ENCODE measurements at places on chromosomes 6 and 20.

DNA sequence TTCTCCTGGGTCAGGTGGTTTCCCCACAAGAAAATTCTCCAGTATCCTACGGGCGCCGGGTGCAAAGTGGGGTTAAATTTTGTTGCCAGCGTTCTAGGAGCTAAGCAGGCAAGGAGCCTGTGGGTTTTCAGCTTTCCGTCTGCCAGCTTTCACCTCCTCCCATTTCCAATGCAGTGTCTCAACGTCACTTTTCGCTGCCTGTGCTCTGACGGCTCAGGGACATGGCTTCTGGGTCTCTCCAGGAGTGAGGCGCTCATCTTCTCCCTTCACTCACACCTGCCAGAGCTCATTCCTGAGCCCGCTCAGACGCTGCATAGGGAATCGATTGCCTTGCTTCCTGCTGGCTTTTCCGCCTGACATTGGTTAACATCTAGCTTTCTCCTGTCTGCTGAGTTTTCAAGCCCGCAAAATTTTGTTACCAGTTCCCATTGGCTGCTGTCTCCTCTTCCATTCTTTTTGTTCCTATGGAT lies 7.3 kb upstream of the NAA20 start:
- DNase-seq = no peak

- no peak for DNase-seq
Observed at GRCh38 chr20:20363434-20363798, 4.5 kb upstream of the INSM1 start.

- peak; percentile 75 for DNase-seq
Observed at GRCh38 chr20:4592316-4593148, 129.2 kb upstream of the PRND start.

DNA sequence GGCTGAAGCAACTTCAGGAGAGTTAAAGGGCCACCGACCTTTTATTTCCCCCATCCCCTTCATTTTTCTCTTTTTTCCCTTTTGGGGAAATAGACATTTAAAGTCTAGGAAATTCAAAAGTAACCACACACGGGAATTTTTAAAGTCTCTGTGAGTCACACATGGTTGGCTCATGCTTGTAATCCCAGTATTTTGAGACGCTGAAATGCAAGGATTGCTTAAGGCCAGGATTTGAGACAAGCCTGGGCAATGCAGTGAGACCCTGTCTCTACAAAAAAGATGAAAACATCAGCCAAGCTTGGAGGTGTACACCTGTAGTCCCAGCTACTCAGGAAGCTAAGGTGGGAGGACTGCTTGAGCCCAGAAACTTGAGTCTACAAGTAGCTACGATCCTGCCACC lies 34.2 kb downstream of the KATNA1 start:
- no peak for DNase-seq

GRCh38 chr20:45304464-45304999 lies 2.1 kb upstream of the RBPJL start:
- no peak for DNase-seq

DNA sequence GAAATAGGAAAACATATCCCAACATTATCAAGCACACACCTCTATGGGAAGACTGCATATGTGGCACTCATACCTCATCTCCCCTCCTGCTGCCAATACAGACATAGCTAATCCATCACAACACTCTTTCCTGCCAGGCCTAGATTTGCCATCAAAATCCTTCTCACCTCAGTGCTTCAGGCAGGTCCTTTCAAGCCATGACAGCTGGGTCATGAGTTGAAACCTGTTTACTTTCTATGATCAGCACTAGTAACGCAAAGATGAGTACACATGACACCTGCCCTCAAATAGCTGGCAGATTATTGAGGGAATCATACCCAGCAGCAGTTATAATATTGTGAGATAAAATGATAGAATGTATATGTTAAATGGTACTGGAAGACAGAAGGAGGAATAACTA lies 183.1 kb downstream of the AIG1 start:
- DNase-seq = no peak

DNA sequence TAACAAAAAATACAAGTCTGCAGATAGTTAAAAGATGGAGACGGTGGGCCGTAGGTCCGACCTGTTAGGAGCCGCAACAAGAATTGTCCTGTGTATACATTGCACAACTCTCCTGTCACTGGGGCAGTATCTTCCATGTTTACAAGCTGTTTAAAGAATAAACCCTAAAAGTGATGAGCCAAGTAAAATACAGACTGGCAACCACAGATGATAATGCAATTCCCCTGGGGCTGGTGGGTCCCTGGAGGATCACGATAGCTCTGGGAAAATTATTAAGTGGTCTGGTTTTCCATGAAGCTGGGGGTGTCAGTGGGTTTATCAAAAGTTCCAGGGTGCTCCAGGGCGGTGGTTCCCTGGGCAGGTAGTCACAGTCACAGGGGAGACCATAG lies 8.1 kb upstream of the FAM50B start:
- no peak for DNase-seq

DNA sequence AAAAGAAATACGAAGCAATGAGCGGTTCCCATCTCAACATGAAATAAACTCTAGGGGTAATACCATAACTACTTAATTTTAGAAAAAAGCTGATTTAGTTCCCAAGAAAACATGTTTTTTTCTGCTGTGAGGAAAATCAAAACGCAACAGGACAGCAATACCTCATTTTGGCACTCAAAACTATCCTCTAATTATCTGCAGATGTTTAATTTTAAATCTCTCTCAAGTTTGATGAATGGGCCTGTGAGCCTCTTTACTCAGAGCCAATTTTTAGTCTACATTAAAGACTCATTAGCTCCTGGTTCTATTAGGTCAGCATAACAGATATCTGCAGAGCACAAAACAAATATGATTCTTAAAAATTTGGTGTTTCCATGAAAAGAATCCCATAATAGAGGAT lies 28.1 kb downstream of the RNF24 start:
- DNase-seq = no peak

DNA sequence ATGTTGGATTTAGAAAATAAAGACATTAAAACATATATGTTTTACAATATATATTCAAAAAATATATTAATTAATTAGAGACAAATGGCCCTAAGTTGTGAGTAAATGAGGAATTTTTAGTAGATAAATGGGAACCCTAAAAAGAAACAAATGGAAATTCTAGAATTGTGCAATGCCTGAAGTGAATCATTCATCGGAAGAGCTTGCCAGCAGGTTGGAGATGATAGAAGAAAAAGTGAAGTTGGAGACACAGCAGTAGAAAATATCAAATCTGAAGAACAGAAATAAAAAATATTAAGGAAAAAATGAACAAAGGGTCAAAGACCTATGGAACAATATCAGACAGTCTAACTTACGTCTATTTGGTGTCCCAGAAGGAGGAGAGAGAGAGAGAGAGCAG lies 109.4 kb upstream of the NEDD9 start:
- no peak for DNase-seq

DNA sequence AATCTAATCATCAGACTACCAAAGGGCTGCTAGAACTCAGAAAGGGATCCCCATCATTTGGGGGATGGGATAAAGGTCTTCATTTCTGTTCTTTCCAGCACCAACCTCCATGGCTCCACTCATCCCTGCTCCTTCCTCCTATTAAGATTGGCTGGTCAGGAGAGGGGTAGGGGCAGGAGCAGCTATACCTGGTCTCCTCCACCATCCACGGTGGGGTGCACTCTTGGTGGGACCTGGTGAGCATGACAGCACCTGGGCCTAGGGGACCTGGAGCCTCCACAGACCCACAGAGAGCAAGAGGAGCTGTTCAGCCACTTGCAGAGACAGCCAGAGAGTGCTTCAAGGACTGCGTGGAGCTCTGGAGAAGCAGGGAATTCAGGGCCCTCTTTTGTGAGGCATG lies 6.1 kb upstream of the ULBP2 start:
- no peak for DNase-seq

GRCh38 chr6:100479179-100480035 lies 14.7 kb upstream of the SIM1 start:
- DNase-seq = peak; percentile 42

DNA sequence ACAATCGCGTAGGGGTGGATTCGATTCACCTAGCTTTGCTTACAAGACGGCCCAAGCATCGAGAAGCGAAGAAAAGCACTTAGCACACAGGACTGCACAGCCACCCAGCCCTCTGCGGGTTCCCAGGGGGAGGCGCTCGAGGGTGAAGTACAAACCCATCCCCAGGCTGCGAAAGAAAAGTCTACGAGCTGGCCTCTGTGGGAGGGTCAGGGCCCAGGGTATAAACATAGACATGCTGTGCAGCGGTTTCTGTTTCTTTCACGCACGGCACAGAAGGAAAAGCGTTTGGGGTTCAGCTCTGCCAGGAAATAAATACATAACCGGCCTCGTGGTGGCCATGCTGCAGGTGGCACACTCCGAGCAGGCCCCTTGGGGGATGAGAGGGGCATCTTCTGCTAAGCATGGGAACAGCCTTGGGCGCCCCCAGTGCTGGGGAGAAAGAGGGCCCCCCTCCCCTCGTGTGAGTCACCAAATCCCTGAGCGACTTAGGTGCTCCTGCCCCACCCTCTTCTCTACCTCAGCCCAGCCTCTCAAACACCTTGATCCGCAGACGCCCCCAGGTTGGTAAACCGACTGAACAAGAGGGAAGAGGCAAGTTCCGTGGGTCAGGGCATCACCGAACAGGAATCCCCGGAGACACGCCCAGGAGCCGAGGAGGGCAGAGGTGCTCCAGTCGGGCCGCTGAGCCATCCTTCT lies 91.6 kb upstream of the RIPOR2 start:
- no peak for DNase-seq

DNA sequence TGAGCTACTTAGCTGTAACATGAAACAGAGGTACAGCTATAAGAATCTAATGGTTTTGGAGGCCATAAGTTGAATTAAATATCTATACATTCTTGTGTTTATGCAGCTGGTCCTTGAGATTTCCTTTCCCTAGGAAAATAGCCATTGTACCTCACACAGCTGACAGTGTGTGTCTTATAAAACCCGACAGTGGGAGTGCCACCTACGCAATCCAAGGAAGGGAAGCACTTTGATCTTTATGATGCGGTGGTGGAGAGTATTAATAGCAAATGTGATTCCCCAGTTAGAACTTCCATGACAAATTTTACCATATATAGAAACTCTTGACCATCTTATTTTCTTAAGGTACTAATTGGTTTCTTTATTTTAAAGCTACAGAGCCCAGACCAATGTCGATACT lies 149.5 kb downstream of the TMEM200A start:
- DNase-seq = no peak

- no peak for DNase-seq
Observed at GRCh38 chr20:5770987-5771318, 20.8 kb downstream of the SHLD1 start.

DNA sequence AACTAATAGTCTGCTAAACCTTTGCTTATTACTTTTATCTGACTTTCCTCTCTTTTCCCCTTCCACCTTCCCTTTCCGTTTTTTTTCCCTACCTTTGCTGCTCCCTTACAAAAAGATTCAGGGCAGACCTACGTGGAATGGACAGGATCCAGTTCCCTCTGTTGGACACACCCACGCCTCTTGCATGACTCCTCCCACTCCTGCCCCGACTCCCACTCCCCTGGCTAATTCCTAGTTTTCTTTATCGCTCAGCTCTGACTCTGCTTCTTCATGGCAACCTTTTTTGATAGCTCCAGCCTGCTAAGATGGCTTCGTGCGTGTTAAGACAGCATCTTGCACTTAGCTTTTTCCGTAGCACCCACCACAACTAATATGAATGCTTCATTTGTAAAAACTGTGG lies 715.6 kb upstream of the NRSN1 start:
- no peak for DNase-seq

- DNase-seq = no peak
Observed at GRCh38 chr6:119267126-119267905, 82.2 kb downstream of the MAN1A1 start.

DNA sequence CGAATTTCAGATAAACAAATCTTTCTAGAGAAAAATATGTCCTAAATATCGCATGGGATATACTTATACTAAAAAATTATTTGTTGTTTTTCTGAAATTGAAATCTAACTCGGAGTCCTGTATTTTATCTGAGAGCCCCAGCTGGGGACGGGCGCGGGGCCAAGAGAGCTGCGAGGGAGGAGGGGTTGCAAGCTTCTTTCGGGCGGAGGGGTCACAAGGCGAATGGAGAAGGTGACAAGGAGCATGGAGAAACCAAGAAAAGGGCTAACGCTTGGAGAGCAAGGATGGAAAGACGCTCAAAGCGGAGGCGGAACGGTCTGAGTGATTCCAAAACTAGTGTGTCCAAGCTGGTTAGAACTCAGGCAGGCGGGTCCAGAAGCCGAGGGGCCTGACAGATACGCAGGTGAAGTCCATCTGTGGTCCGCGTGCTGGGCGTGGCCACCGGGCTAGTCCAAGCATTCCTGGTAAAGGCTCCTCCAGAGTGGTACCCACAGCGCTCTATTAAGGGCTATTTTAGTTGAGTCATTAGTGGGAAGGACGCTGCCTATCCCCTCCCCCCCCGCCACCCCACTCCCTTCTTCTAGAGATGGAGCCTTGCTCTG lies 41.5 kb upstream of the ZNFX1 start:
- no peak for DNase-seq

- DNase-seq = no peak
Observed at GRCh38 chr6:13667655-13668054, 44.0 kb downstream of the RANBP9 start.

GRCh38 chr6:143336446-143337152 lies 113.9 kb downstream of the ADAT2 start:
- no peak for DNase-seq

GRCh38 chr6:89243331-89243629 lies 26.1 kb upstream of the GABRR1 start:
- no peak for DNase-seq

DNA sequence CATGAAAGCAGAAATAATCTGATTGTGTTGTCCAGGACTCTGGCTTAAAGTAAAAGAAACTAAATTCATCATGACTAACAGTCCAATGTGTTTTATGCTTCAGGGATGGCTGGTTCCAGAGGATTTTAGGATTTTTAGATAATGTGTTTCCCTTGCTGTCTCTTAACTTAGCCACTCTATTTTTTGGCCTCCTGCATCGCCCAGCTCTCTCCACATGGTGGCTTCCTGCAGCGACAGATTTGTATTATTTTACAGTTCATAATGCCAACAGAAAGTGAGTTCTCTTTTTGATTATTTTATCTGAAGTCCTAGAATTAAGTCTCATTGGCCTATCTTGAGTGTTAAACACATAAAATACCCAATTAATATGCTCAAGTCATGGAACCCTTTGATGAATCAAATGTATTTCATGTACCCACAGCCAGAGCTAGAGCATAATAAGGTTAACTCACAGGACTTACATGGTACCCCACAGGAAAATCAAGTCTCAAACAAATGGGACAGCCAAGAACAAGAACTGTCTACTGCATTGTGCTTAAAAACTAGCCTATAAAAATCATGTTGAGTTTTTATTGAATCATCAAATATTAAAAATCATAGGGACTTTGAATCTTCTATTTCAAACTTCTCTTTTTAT lies 582.5 kb downstream of the DOK5 start:
- no peak for DNase-seq

GRCh38 chr6:123771126-123771525 lies 32.5 kb upstream of the NKAIN2 start:
- no peak for DNase-seq

GRCh38 chr20:58981628-58982364 lies 740 bp downstream of the NELFCD start:
- peak; percentile 44 for DNase-seq

- DNase-seq = no peak
Observed at GRCh38 chr20:37361336-37361735, 15.4 kb downstream of the SRC start.

- DNase-seq = peak; percentile 35
Observed at GRCh38 chr6:137867685-137868509, 838 bp downstream of the TNFAIP3 start.

All from HAP-1 (cell line).